Thymus (tissue), 14 donors: ENCODE measurements at places on chromosomes 11 and 22. TPM values are rescaled to one million over a fixed set of nuclear protein-coding genes. Genes with fewer than 3 reads are reported as not detected.

RNH1 gene
- polyA plus RNA-seq = 114 TPM

GPHA2 gene
- polyA plus RNA-seq = 1.6 TPM

KRTAP5-10 gene
- 0.16 TPM for polyA plus RNA-seq

OR2AG2 gene
- 0.05 TPM for polyA plus RNA-seq

LRRN4CL gene
- polyA plus RNA-seq = 0.75 TPM

ZNF280A gene
- polyA plus RNA-seq = 0.02 TPM

OR52D1 gene
- not detected for polyA plus RNA-seq

CDCA5 gene
- 2.2 TPM for polyA plus RNA-seq

DCDC1 gene
- polyA plus RNA-seq = 0.25 TPM

MRPL11 gene
- 45.3 TPM for polyA plus RNA-seq

OR4D5 gene
- polyA plus RNA-seq = not detected

PDE3B gene
- 32.9 TPM for polyA plus RNA-seq

OR5B21 gene
- polyA plus RNA-seq = not detected

NFAM1 gene
- polyA plus RNA-seq = 2.0 TPM

DDI1 gene
- polyA plus RNA-seq = not detected

SCGB2A2 gene
- 38.8 TPM for polyA plus RNA-seq

KCNK4 gene
- polyA plus RNA-seq = not detected

MOB2 gene
- polyA plus RNA-seq = 46.5 TPM

KDM4E gene
- not detected for polyA plus RNA-seq

MLC1 gene
- polyA plus RNA-seq = 0.48 TPM

TUB gene
- 0.80 TPM for polyA plus RNA-seq

C22orf31 gene
- polyA plus RNA-seq = 0.80 TPM

PRR5L gene
- 4.1 TPM for polyA plus RNA-seq

KDM4D gene
- polyA plus RNA-seq = 0.50 TPM

KCNE3 gene
- polyA plus RNA-seq = 2.1 TPM

RIMBP3C gene
- polyA plus RNA-seq = 0.34 TPM

UBQLN3 gene
- 0.07 TPM for polyA plus RNA-seq

RASL10A gene
- 7.8 TPM for polyA plus RNA-seq

CTSC gene
- 67.2 TPM for polyA plus RNA-seq

DDTL gene
- polyA plus RNA-seq = 3.1 TPM

CCDC15 gene
- polyA plus RNA-seq = 1.7 TPM

TRMT2A gene
- 92.4 TPM for polyA plus RNA-seq

ELFN2 gene
- polyA plus RNA-seq = 1.5 TPM

TNNI2 gene
- 13.4 TPM for polyA plus RNA-seq

RBM4 gene
- 121 TPM for polyA plus RNA-seq

HBG2 gene
- polyA plus RNA-seq = 1.0 TPM

MAP6 gene
- 1.3 TPM for polyA plus RNA-seq

TRIM29 gene
- 92.0 TPM for polyA plus RNA-seq

SAA2 gene
- 605 TPM for polyA plus RNA-seq

CFAP300 gene
- 3.3 TPM for polyA plus RNA-seq

ACTN3 gene
- 0.05 TPM for polyA plus RNA-seq

CSKMT gene
- 64.6 TPM for polyA plus RNA-seq

CTNND1 gene
- 34.9 TPM for polyA plus RNA-seq

SERHL2 gene
- 1.2 TPM for polyA plus RNA-seq

GRM5 gene
- polyA plus RNA-seq = 0.05 TPM

GAS2 gene
- polyA plus RNA-seq = 2.8 TPM

MPEG1 gene
- polyA plus RNA-seq = 24.6 TPM

RAB36 gene
- 0.46 TPM for polyA plus RNA-seq

ELMOD1 gene
- polyA plus RNA-seq = 0.34 TPM

TTLL8 gene
- not detected for polyA plus RNA-seq

HIPK3 gene
- polyA plus RNA-seq = 35.7 TPM
